Progenitor cell of endocrine pancreas (in vitro differentiated cells): ENCODE measurements at places on chromosomes 5 and 9.

DNA sequence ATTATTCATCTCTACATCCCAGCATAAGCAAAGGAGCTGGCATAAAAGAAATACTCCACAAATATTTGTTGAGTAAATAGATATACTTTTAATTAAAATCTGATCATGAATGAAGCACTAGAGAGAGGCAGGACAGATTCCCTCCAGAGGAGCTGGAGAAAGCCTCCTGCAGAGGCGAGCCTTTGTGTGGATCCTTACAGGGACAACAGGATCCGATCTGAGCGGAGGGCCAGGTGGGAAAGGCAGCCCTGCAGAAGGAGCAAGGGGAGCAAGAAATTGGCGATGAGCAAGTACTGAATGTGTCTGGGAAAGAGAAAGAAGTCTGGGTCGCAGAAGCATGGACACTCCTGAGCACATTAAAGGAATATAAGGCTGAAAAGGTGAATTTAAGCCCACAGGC lies 69.4 kb downstream of the EBF1 start:
- no peak for DNase-seq

- DNase-seq, result no peak
Measured at GRCh38 chr5:145502906-145503305, 332.2 kb downstream of the PRELID2 start.

GRCh38 chr9:98846081-98846480 lies 38.6 kb downstream of the GALNT12 start:
- no peak for DNase-seq

GRCh38 chr5:18764161-18764560 lies 1129.9 kb downstream of the TAF11L14 start:
- no peak for DNase-seq

DNA sequence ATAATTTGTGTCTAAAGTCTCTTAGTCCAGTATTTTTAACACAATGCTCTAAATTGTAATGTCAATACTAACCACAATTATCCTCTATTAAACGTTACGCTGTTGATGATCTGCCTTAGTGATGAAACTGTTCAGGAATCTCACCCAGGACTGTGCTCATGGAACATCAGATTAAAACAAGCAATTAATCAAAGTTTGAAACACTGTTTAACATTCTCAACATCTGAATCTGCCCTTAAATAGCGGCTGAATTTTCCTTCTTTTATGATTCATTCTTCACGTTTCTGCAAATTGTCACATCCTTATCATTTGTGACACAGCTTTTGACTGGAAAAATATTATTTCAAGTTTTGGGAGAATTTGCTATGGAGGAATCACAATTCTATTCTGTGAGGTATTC lies 113.8 kb downstream of the MARCHF11 start:
- no peak for DNase-seq

GRCh38 chr5:151110992-151111391 lies 30.2 kb upstream of the TNIP1 start:
- DNase-seq, result no peak

DNA sequence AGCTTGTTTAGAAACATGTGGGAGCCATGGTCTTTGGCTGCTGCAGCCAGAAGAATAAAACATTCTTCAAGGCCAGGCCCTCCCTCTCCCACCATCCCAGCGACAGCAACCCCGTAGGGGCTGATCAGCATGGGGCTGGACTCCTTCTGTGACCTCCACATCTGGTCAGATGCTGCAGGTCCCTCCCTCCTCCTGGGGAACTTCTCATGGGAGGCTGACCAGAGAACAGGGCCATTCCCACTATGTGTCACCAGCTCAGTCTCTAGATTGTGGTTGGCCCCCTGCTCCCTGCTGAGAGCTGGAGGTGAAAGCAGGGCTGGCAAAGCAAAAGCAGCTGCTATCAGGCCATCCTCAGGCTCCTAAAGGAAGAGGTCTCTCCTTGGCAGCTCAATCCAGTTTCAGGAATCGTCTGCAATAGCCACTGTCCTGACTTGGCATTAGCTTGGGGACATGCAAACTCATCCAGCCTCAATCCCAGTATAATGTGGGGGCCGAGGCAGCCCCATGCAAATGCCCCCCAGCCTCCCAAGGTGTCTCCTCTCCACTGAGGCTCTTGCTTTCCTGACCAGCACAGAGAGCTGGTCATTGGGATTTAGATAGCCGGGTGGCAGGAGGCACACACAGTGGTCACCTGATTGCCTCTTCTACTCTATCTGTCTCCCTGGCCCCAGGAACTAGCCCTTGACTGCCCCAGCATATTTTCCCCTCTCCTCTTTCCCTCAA lies 81.5 kb downstream of the NRG2 start:
- DNase-seq, result no peak

- DNase-seq, result no peak
Measured at GRCh38 chr5:16550316-16550952, 66.4 kb downstream of the RETREG1 start.

DNA sequence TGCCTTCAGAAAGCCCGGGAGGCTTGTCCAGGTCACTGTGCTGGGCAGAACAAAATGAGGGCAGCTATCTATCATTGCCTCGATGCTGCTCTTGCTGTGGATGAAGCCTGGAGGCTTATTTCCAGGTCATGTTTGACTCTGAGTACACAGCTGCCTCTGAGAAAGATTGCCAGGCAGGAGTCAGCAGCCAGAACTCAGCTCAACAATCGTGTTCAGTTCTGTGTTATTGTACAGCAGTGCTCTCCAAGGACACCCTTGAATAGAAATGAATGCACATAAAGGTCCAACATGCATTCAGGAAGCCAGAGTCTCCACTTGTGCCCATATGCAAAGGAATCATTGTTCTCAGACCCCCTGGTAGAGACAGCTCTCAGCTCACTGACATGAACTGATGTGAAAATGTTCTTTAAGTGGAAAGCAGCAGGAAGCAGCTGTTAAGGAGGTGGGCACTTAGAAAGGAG lies 61.7 kb upstream of the ZFR start:
- DNase-seq, result no peak

- no peak for DNase-seq
Measured at GRCh38 chr9:93355827-93356226, 95.7 kb upstream of the FAM120A start.

GRCh38 chr5:170623576-170624181 lies 119.9 kb downstream of the KCNIP1 start:
- peak; percentile 39 for DNase-seq

DNA sequence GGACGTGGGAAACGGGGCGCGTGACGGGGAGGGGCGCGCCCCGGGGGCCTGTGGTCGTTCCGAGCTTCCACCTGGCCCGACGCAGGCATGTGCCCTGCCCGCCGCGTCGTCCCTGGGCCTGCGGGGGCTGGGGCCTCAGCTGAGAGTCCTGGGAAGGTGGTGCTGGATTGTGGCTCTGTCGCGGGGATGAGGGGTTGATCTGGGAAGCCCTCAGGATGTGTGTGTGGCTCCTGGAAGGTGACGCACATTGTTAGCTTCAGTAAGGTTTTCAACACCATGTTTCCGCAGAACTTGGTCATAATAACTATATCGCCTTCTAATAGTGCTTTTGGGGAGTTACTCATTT lies 589.1 kb downstream of the MTRR start:
- DNase-seq, result no peak
